ENCODE measurements at places on chromosomes 5 and 9. TPM values are rescaled to one million over a fixed set of nuclear protein-coding genes. Genes with fewer than 3 reads are reported as not detected.

Gene SIT1
- total RNA-seq: 0.49 TPM

Gene FGF18
- 7.8 TPM for total RNA-seq

Gene HTR1A
- total RNA-seq: not detected

Gene CER1
- total RNA-seq: 0.35 TPM

Gene PCDHGA3
- total RNA-seq: 14.6 TPM

Gene FAM169A
- total RNA-seq: 5.0 TPM

Gene SMU1
- 16.1 TPM for total RNA-seq

Gene CDKN2B
- total RNA-seq: 2.3 TPM

DNA sequence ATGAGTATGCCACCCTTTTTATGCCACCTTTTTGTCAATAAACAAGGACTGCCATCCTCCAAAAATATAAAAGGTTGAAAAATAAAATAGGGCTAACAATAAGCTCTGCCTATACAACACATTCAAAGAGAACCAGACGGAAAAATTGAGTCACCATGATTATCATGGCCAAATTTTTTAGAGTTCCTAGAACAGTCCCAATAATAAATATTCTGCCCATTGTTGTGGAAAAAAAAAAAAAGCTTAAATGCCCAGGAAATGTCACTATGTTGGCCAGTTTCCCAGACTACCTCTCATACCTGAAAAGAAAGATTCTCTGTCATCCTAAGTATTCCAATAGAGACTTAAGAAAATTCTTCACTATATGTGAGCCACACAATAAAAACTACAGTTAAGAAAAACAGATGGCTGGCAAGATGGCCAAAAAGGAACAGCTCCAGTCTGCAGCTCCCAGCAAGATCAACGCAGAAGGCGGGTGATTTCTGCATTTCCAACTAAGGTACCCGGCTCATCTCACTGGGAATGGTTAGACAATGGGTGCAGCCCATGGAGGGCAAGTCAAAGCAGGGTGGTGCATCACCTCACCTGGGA is 149.0 kb downstream of the TMEM161B start:
- no peak for DNase-seq

- no peak for DNase-seq
Observed at GRCh38 chr9:98154678-98155077, 35.7 kb upstream of the TRIM14 start.

GRCh38 chr5:78496373-78496772 is 136.0 kb downstream of the SCAMP1 start:
- DNase-seq: no peak

- DNase-seq: no peak
Observed at GRCh38 chr5:35804201-35804653, 52.5 kb upstream of the IL7R start.

DNA sequence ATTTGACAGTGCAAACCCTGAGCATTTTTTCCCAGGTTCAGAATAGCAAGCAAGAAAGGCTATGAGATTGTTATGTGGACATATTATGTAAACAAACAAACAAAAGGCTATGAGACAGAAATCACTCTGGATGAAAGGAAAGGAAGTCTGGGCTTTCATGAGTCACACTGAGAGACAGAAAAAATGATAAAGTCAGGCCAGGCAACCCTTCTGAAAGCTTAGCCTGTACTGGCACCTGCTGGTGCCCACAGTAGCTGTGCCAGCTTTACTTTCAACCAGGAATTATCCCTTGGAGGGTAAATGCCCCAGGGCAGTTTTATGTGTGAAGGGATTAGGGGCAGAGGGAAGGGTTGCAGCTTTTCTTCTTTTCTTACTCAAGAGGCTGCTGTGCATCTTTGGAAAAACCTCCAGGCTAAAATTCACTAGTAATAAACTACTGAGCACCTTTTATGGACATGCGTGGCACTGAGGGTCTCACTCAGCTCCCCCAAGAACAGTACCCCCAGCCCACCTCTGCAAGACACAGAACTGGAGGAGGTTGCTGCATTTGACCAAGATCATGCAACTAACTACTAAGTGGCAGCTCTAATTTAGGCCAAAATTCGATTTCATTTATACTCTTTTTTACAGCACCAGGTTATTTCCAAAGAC is 41.7 kb downstream of the ACTL7B start:
- peak; percentile 9 for DNase-seq

DNA sequence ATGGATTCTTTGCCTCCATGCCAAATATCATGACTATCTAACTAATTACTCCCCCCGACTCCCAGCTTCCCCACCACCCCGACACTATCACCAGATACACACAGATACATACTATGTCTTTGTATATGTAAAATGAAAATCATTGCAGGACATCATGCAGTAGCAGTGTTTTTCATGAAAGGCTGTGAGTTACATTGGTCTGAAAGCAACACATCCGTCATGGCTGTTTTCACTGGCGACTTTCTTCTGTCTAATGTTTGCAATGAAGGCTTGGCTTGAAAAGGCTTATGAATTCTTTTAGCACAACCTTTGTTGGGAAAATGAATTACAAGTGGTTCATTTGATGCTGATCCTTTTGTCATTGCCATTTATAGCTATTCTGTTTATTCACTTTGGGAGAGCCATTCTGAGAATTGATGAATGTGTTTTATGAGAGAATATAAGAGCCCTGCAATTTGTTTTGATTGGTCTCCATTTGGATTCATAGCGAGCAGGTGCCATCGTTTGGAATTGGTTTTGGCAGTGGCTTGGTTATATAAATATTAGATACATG is 103.4 kb downstream of the PIP5K1B start:
- DNase-seq: no peak
